Activated CD4-positive, alpha-beta T cell treated with anti-CD3 and anti-CD28 coated beads, Interleukin-2, amount 50 U/mL, for 1 hour (primary cell): ENCODE measurements at places on chromosomes 7 and 10.

DNA sequence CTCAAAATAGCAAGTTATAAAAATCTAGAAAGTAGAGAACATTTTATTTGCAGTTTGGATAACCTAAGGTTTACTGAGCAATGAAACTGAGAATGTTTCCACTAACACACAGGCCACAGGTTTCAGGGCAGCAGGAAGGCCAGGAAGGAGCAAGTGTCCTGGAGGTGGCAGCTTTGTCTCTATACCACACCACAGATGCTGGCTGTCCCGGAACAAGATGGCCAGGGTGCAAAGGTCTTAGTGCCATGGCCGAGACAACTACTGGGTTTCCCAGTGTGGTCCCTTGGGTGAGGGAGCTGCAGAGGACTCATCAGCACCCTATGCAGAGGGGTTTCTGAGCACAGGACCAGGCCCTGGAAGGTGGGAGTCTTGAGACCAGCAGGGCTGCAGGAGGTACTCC lies 92.0 kb downstream of the CTBP2 start:
- no peak for DNase-seq

- DNase-seq = peak; percentile 23
Measured at GRCh38 chr10:75401569-75402485, at the start of gene ZNF503. ZNF503 (minus strand) TSS chr10:75401764; CDS start chr10:75401419, 345 bp downstream.

- no peak for DNase-seq
Measured at GRCh38 chr7:132250480-132251326, 325.6 kb downstream of the PLXNA4 start.

DNA sequence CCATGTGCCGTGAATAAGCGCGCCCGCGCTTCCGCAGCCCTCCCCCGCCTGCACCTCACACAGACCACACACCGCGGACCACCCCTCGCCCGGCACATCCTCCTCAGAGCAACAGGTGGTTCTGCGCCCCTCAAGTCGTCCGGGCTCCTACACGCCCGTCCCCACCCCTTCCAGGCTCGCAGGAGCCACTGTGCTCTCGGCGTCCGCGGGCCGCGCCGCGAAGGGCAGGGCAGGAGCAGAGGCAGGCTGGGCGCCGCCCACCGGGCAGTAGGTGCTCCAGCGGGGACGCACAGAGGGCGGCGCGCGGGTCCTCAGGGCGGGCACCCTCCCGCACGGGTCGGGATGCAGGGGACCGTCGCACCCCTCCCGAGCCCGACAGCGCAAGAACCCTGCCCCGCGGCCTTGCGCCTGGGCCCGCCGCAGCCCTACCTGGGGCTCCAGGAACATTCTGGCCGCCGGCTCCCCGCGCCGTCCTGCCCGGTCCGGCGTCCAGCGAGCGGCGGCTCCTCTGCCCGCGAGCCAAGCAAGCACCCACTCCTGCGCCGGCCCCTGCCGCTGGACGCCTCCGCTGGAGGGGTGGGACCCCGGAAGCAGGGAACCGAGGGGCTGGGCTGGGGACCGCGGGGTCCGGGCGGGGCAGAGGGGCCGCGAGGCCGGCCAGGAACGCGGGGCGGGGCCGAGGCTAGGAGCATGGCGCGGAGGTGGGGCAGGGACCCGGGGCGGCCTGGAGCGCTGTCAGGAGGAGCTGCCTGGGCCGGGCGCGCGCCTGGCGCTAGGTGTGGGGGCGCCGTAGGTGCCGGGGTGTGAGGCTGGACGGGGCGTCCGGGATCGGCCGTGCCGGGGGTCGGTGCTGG lies 37.4 kb downstream of the RASGEF1A start:
- peak; percentile 16 for DNase-seq

DNA sequence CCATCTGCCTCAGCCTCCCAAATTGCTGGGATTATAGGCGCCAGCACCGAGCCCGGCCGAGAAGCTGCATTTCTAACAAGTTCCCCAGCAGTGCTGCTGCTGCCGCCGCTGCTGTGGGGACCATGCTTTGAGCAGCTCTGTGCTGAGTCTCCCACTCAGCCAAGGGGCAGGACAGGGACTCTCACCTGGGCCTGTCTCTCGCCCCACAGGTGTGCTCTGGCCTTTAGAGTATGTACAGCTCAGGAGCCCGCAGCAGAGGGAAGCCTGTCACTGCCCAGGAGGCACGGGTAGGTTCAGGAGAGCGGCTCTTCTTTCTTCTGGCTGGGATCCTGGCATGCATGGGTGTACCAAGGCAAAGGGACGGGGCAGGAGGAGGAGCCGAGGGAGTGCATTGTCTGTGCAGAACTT lies 130.1 kb downstream of the CAMK1D start:
- no peak for DNase-seq

- no peak for DNase-seq
Measured at GRCh38 chr10:132578287-132578951, 40.8 kb downstream of the INPP5A start.

DNA sequence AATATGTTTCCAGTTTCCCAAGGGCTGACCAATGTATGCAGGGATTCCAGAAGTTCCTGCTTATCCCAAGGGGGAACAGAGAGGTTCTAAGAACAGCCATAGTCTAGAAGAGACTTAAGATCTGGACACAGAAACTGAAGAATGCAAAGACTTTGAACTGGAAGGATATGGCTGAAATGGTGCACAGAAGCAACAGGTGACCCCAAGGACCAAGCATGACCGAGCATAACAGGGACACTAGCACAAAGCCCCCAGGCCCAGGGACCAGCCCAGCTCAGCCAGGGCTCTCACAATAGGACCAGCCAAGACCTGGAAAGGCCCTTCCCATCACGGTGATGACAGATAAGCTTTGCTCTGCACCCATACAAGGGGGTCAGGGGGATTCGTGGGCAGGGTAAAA lies 213.0 kb upstream of the KMT2E start:
- DNase-seq = no peak

GRCh38 chr10:74179111-74179710 lies 28.2 kb downstream of the ADK start:
- DNase-seq = no peak

DNA sequence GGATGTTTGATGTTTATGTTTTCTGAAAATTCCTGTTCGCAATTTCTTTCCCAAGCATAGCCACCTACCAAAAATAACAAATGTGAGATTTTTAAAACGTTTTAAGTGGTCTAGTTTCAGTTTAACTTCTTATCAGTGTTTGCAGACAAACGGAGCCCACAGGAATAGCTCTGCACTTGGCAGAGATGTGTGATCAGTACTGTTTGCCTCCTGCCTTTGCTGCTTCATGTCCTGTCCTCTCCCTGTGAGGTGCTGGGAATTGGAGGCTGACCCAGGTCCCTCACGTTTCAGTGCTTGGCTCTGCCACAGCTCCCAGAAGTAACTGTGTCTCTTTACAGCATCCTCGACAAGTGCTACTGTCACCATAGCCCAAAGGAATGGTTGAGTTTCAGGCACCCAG lies 1.2 kb downstream of the UCN3 start:
- no peak for DNase-seq

DNA sequence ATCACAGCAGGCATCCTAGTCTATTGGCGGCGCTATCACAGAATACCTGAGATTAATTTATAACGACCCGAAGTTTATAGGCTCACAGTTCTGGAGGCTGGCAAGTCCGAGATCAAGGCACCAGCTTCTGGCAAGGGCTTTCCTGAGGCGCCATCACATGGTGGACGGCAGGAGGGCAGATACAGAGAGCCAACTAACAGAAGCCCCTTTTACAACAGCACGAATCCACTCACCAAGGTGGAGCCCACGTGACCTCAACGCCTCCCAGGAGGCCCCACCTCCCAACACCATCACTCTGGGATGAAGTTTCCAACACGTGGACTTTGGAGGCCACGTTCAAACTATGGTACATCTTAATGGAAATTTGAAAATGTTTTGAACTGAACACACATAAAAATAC lies 255.3 kb downstream of the ELFN1 start:
- DNase-seq = no peak

DNA sequence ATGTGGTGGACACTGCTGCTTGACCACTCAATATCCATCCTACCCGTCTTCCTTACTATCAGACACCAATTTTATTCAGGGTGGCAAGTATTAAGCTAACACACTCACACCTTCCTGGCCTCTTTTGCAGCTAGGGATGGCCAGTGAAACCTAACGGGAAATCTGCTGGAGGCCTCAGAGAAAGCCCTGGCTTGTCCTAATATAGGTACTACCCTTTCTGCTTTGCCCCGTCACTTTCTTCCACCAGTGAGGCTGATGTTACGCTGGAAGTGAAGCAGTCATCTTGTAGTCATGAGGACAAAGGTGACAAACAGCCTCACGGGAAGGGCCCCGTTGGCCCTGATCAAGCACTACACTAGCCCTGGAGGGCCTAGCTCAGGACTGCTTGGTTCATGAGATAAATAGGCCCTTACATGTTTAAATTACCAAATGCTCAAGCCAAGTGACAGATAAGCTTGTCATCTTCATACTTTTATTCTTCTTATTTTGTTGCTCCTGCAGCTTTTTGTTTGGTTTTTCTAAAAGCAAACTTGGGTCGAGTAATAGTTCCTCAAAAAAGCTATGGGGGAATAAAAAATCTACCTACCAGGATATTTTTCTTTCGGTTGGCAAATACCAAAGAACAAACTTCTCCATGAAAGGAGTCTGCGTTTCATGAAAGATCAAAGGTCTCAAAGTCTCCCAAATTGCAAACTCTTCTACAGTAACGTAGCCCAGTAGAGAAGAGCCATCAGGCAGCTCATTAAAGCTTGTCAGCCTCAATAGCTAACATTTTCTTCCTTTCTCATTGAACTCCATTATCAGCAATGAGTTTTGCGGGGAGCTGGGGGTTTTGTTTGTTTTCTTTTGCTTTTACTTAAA lies 17.5 kb downstream of the CREB3L2 start:
- DNase-seq = no peak

DNA sequence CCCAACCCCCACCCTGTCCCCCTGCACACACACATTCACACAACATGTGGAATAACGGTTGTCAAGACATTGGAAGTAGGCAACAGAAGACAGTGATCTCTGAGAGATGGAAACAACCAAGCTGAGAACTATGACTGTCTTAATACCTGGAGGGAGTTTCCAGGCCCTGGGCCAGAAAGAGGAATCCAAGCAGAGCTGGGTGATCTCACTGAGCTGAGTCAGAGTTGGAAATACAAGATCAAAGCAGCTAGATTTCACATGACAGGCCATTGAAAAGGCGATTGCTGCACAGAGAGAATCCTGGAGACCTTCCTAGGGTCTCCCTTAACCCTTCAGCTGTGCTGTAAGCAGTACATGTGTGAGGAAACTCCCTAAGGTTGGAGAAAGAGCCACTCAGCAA lies 165.8 kb upstream of the PRSS1 start:
- no peak for DNase-seq

DNA sequence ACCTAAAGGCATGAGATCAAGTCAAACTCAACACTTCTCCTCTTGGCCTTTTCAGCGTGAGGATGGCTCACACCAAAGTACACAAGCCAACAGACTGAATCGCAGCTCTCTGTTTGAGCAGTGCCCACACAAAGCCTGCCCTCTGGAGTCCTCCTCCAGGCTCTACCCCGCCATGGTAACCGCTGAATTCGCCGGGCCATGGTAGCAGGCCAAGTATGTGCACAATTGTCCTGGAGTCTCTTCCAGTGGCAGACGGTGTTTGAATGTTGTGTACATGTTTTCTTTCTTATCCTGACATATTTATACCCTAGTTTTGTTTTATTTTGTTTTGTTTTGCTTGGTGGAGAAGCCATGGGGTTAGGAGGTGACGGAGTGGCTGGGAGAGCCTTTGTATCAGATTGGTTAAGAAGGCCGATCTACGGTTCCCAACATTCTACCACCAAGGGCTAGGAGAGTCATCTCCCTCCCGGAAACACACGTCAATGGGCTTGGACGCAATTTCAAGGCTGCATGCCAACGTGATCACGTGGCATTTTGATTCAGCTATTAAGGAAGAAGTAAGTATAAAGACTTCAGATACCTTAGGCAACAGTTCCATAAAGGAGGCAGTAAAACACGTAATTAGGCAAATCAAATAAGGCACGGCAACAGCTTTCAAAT lies 12.1 kb upstream of the SHH start:
- DNase-seq = no peak
